Pons (tissue), 1 donor: ENCODE measurements at places on chromosomes 2 and 18.

- no peak for DNase-seq
Measured at GRCh38 chr2:175126661-175127060, 41.3 kb downstream of the ATF2 start.

DNA sequence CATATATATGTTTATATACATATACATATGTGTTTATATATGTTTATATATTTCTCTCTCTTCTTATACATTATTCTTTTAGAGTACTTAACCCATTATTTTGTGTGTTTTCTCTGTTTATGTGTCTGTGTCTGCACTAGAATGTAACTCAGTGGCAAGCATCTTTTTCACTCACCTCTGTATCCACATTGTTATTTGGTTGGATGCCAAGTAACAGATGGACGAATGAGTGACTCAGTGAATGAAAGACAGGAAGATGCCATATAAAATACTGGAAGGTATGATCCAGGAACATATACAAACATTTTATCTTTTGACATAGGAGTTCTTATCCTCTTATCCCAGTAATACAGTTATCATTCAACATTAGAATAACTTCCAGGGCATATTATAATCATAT lies 684.8 kb downstream of the RNF144A start:
- DNase-seq = no peak

- no peak for DNase-seq
Measured at GRCh38 chr2:210009126-210009525, 6.7 kb downstream of the RPE start.

- DNase-seq = no peak
Measured at GRCh38 chr2:176637142-176637485, 367.9 kb downstream of the MTX2 start.

- no peak for DNase-seq
Measured at GRCh38 chr2:140701726-140702125, 1429.1 kb downstream of the LRP1B start.

DNA sequence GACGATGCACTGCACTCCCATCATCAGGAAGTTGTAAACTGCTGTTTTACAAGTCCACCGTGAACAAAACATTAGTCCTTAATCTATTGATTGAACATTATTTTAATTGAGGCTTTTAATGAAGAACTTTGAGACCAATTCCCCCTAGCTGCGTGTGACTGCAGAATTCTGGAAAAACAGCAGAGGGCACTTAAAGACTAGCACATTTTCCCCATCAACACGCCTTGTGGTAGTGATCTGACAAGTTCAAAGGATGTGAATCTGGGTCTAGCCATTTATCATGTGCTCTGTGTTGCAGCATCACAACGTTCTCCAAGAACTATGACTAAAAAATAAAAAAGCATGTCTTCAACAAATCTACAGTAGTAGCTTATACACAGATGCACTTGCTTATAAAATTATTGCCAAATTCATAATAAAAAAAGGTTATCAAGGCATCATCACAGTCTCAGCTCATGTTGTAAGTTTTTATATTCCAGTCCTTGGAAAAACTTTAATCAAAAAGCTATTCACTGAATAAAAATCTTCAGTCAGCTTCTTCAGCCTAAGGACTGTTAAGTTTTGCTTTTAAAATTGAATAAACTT lies 35.8 kb downstream of the SKOR2 start:
- DNase-seq = peak; percentile 83
